Fibroblast of skin of left biceps (primary cell): ENCODE measurements at places on chromosomes 5 and 9.

DNA sequence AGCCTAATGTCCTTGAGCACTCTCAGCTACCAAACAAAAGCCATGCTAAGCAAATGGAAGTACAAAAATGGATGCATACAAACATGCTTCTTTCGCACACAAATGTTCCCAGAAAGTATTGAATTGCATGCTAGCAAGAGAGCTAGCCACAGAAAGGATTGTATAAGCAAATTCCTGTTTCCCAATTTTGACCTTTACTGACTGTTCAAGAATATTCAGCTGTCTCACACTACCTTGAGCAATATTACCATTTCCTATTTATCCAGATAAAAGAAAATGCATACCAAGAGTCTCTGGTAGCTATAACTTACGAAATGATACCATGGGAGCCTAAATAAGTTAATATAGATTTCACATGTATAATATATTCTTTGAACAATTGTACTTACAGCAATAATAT lies 264.6 kb downstream of the TMEM167A start:
- peak; percentile 10 for DNase-seq

DNA sequence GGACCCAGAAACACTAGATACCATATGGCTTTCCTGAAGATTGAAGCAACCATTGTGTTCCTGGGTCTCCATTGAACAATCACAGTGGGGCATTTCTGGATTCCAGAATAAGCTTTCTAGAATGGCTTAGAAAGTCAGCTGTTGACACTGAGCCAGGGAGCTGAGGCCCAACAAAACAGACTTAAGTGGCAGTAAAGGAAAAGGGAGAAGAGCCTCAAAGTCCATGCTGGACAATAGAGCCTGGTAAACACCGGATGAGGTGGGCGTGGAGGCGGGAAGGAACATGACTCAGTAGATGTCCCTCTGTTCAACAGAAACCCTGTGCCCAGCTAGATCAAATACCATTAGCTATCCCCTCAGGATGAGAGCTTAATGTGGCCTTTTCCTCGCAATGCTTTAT lies 14.8 kb downstream of the SPARC start:
- no peak for DNase-seq

- DNase-seq, result no peak
Observed at GRCh38 chr5:137367951-137368350, 131.2 kb downstream of the SPOCK1 start.

DNA sequence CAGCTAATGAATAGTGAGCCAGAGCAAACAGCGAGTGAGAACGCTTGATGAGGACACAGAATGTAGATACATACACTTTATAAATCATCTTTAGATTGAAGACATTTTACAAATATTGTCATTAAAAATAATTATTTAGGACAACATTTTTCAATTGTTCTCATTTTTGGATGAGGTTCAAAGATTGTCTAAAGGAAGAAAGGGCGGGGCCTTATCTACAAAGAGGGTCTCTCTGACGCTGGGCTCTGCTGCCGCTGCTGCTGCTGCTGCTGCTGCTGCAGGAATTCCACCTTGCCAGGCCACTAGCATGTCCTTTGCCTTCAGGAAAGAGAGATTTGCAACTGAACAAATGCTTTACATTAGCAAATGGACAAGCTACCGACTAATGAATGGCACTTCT lies 220.7 kb upstream of the TMEM161B start:
- no peak for DNase-seq

DNA sequence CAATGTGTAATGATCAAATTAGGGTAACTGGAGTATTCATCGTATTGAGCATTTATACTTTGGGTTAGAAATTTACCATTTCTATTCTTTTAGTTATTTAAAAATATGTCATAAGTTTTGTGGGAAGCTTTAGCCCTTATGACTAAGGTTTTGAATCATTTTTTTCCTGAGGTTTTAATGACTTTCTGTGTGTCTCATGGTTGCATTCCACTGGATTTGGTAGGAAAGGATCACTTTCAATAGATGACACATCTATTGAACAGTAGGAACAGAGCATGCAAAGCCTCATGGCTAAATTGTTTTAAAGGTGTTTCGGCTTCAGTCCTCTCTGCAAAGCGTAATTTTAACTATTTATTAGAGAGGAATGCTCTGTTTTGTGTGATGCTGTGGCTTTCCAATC lies 512.4 kb upstream of the CHD1 start:
- DNase-seq, result no peak

DNA sequence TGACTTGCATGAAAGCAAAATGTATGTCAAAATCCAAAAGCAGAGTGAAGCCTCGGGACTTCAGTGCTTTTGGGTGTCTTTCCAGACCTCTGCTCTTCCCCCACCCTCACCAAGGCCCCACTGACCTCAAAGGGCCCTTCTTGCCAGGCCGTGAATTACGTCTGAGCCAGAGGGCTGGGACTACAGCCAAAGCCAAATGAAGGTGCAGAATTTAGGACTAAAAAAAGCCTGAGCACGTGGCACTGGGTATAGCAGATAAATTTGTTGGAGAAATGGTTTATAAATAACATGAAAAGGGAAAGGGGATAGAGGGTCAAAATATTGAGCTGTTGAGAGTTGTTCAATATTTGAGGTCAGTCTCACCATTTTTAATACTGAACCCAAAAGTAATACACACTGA lies 163.4 kb downstream of the GHR start:
- no peak for DNase-seq

DNA sequence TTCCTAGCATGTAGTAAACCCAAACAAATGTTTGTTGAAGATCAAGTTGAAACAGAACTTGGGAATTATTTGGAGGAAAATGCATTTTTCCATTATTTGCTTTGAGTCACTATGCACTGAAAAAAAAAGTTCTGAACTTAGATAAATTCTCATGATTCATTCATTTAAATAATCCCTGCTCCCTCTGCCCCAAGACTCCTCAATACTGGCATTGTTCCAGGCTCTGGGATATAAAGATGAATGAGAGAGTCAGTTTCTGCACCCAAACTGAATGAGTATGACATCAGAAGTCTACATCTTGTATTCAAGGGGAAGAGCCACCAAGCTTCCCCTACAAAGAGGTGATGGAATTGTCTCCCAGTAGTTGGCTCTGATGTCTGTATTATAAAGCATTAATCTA lies 123.9 kb downstream of the SEC61B start:
- peak; percentile 54 for DNase-seq

DNA sequence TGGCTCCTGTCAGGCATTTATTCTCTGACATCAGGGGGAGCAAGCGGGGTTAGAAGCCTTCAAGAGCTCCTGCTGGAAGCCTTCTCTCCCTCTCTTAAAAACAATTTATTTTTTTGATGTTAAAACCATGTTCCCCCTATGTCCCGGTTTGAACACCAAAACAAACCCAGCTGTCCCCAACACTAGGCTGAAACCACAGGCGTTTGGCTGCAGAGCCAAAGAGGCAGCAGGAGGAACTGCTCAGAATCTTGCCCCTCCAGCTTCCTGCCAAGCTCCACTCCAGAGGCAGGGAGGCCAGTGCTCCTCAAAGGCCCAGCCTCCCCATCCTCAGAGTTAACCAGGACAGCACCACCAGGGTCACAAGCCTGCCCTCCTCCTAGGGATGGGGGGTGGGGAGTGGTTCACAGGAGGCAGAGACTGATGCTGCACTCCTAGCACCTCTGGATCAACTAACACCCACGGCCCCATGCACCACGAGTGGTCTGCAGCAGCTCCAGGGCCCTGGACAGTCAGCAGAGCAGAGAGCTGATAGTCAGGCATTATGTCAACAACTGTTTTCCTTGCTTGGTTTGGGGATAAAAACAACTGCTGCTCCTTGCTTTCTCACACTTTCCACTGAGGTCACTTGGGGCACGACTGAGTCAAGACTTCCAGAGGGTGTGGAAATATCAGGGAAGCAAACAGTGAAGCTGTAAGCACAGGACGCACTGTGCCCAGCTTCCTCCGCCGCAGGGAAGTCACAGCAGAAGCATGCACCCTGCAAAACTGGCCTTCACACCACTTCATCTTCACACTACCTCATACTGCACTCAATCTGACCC lies 96.5 kb upstream of the ADRA1B start:
- DNase-seq, result no peak

DNA sequence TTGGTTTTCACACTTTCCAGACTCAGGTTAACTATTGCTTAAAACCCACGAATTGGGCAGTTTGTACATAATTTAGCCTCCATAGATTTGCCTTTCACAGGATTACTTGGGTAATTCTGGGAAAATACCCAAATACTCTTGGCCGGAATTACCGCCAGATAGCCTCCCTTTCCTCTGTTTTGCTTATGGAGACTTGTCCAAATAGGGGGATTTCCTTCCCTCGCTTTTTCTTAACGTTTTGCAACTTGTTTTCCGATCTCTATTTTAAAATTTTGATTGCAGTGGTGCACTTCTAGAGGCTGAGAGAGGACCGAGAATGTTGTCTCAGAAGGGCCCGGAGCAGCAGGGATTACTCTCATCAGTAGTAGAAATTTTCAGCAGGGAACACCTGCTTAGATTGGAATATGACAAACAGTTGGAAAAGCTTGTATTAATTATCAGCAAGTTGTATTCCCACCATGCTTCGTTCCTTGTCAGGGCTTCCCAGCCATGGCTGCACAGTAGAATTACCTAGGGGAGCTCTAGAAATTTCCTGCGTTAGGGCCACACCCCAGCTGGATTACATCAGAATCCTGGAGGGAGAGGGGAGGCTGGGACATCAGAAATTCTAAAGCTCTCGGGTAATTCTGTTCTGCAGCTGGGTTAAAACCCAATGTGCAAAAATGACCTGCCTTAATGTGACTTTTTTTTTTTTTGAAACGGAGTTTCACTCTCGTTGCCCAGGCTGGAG lies 329.1 kb downstream of the SH3GL2 start:
- DNase-seq, result no peak

- no peak for DNase-seq
Observed at GRCh38 chr5:159120446-159120845, 20.7 kb upstream of the EBF1 start.

GRCh38 chr9:91844190-91844589 lies 105.8 kb downstream of the ROR2 start:
- no peak for DNase-seq

GRCh38 chr9:21854594-21854993 lies 52.2 kb downstream of the MTAP start:
- DNase-seq, result no peak

- DNase-seq, result peak; percentile 9
Observed at GRCh38 chr5:92944903-92945604, 636.0 kb downstream of the NR2F1-AS1 start.
